Muscle of back (tissue), 13 donors: ENCODE measurements at places on chromosomes 2 and 18.
A peak's percentile ranks its signal among the peaks of the same experiment; 100 is the strongest.

DNA sequence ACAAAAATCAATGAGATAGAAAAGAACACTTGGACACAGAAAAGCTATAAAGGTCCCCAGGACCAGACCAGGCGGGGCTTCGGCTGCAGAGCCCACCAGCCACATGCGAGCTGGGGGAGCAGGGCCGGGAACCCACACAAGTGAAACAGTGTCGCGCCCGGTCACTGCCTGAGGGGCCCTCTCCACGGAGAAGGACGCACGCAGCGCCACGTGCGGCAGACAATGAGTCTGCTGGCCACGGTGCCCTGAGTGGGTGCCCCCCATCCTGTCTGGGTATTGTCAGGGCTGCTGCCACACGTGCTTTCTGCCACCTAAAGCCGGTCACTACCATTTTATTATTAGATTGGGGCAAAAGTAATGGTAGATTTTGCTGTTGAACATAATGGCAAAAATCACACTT lies 207.9 kb upstream of the HDAC4 start:
- no peak for DNase-seq

DNA sequence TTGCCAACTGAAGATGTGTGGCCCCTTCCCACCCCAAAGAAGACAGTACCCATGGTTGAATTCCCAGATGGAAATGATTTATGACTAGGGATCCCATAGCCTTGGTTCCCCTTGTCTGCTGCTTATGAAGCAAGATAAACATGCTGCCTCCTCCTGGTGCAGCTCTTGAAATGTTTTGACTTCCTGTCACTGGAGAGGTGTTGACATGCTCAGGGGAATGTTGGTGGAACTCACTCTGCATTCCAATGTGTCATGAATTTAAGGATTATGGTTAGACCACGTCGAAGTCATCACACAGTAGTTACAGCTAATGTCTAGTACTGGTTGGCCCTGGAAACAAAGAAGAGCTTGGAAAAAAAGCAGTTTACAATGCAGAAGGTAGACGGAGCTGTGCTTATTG lies 69.0 kb upstream of the FAM110C start:
- no peak for DNase-seq

GRCh38 chr2:80378-80777 lies 34.1 kb upstream of the FAM110C start:
- DNase-seq, result no peak

- DNase-seq, result no peak
Measured at GRCh38 chr2:10135296-10136089, 13.0 kb downstream of the RRM2 start.

- no peak for DNase-seq
Measured at GRCh38 chr2:119282996-119283511, 59.4 kb downstream of the STEAP3 start.

GRCh38 chr18:22088029-22088428 lies 81.4 kb upstream of the GATA6 start:
- no peak for DNase-seq

GRCh38 chr18:59180150-59180845 lies 39.7 kb upstream of the GRP start:
- peak; percentile 17 for DNase-seq

DNA sequence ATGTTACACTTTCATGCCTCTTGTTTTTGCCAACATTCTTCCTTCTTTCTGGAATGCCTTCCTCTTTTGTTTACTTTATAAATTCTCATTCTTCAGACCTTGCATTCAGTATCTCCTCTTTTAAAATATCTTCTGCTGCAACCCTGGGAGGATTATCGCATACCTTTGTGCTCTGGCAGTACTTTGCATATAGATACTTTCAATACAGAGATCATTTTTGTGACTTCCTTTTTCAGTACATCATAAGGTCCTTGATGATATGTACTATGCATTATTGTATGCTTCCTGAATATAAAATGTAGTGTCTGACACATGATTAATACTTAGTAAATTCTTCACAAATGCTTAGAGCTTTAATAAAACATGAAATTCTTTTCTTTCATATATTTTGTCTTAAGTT lies 538.7 kb downstream of the TRIB2 start:
- no peak for DNase-seq

DNA sequence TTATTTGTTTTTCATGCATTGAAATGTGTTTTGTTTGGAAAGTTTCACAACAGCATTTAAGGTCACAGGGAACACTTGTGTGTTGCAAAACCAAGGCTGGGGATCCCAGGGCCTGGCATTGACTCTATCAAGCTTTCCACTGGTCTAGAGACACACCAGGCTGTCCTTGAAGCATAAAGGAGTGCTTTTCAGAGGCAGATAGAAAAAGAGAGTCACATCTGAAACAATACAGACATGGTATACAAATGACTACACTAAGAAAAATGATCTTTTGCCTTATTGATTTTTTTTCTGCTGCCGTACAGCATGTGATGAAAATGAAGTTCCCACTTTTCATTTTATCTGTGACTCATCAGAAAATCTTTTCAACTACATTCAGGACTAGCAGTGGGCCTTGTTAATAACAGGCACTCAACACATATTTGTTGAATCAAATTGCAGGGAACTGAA lies 61.9 kb upstream of the ZCCHC2 start:
- DNase-seq, result no peak

DNA sequence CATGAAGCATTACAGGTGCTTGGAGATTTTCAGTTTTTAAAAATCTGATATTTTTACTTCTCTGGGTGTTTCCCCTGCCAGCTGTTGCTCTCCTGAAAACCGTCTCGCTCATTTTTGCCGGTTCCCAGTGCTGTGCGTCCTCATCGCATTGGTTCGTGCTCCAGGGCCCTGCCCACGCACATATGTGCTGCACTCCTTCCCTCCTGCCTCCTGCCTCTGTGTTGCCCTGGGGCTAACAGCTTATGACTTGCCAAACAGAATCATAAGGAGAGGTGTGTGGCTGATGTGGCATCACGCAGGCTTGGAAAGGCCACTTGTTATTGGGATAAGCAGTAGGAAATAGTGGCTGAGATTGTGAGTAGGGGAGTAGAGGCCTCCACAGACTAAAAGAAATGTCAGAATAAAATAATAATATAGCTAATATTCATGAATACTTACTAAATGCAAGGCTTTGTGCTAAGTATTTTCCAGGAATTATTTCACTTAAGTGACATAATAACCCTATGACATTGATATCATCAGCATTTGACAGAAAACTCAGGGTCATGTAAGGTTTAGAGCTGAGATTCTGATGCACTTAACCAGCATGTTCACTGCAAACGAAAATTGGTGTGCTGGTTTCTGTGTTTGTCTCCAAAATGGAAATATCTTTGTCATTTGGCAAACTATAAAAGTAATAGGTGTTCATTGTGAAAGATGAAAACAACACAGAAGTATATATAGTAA lies 53.5 kb downstream of the SLC4A1AP start:
- no peak for DNase-seq

GRCh38 chr2:1664698-1665097 lies 79.6 kb downstream of the PXDN start:
- DNase-seq, result no peak

GRCh38 chr2:23622966-23623675 lies 238.1 kb downstream of the KLHL29 start:
- peak; percentile 60 for DNase-seq

GRCh38 chr2:206693399-206694137 lies 24.6 kb downstream of the DYTN start:
- DNase-seq, result peak; percentile 61

DNA sequence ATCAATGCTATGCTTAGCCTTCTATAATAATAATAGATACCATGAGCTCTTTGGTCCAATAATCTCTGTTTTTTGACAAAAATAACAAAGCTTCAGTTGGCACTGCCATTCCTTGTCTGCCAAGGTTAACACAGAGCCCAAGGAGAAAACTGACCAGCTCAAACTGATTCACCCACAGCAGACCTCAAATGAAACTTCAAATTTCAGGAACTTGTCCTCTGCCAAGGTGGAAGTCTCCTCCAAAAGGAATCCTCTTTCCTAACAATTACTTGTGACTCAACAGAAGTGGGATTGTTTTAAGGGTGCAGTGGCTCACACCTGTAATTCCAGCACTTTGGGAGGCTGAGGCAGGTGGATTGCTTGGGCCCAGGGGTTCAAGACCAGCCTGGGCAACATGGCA lies 12.1 kb downstream of the AAK1 start:
- no peak for DNase-seq

DNA sequence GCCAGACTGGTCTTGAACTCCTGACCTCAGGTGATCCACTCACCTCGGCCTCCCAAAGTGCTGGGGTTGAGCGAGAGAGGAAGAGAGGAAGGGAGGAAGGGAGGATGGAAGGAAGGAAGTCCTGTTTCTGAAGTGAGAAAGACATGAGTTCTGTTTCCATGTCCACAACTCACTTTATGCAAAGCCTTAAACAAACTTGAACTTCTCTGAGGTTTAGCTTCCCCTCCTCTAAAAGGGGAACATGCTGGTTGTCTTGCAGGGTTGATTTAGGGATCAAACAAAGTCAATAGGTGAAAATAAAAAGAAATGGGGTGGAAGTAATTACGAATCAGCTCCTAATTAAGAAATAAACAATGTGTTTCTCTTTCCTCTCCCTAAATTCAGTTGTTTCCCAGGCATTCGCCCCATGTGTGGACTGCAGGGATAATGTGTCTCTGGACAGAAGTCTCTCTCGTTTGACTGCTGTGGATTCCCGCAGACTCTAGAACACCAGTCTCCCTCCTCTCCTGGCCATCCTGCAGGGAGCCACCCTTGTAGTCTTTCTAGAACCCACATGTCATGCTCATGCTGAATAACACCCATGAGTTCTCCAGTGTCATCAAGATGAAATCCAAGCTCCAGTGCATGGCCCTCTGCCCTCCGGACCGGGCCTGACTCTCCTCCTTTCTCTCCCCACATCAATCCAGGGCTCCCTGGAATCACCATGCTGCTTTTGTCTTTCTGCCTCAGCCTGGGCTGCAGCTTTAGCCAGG lies 229.3 kb upstream of the TRIB2 start:
- DNase-seq, result no peak

GRCh38 chr18:25186871-25187270 lies 165.1 kb downstream of the ZNF521 start:
- no peak for DNase-seq

DNA sequence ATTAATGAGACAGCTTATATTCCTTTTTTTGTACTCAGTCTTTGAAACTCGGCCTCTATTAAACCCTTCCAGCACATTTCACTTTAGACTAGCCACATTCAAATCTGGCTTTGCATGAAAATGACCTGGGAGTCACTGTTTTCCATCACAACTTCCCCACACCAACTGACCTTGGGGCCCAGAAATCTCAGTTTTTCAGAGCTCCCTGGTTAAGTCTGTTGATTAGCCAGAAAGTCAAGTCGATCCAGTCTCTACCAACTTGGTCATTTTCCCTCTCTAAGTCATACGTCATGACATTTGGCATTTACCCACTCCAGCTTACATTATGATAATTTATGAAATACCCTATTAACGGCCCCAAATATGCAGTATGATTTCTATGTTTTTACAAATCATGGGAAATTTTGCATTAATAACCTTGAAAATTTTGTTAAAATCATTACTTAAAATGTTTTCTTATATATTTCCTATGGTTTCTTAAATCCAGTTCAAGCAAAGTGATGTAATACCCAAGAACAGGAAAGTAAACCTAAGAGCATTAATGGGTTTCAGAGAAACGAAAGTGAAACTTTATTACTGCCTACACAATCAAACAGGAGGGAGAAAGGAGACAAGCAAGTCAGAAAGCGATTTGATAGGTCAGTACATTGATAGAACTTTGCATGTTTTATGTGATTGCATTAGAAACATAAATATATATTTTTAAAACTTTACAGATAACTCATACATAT lies 77.1 kb downstream of the SPATS2L start:
- DNase-seq, result peak; percentile 59

DNA sequence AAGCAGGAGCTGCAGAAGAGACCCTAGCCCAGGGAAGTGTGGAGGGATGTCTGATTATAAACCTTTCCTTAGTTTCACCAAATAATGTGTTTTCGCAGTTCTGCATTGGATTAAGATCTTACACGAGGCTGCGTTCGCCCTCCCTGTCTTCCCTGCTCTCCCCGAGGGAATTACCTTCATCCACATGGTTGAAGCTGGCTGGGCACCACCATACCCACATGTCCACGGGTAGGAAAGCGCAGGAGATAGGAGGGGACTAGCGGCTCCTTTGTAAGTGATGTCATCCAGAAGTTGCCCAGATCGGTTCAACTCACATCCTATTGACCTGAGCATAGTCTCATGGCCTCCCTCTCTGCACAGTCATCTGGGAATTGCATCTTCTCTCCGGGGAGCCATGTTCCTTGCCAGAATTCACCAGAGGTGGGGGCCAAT lies 1.1 kb downstream of the TTL start:
- DNase-seq, result no peak

DNA sequence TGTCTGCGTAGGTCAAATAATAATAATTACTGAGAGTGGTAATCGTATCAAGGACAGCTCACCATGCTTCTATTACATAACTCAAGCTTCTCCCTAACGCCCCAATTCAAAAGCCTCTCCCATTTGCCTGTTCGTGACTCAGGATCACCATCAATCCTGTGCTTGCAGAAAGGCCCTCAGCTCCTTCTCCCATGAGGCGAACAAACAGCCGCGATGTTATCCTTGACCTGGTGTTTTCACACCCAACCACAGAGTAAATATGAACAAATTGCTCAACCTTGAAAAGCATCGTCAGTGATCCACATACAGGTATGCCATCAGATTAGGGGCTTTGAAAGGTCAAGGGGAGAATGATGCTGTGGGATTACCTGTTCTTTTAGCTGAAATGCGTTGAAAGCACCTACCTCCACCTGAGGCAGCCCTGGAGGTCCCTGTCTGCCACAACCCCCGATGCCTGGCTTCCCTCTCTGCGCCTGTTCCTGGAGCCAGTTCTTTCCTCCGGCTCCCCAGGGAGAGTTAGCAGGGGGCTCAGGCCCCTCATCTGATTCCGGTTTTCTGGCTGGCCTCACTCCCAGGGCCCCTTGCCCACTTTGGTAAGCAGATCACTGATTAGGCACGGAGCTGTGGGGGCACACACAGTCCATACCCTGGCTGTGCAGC lies 39.1 kb upstream of the ODC1 start:
- DNase-seq, result no peak

DNA sequence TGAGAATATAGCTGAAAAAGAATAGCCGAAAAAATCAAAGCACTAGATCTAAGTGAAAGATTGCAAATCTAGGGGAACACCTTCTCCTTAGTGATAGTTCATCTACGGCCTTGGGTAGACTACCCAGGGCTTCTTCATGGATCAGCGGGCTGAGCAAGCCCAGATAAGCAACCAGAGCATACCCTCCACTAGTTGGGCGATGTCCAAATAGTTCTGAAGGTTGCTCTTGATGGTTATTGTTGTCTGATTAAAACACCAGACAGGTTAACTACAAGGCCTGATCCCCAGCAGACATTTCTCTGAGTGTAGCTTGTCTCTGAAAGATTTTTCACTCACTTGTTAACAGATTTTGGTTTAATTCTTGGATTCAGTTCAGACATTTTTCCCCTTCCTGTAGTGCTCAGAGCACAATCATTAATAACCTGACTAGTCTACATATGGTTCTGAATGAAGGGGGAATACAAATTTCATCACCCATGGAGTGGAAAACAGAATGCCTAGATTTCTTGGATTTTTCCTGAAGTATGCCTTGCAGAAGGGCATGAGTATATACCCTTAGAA lies 99.6 kb downstream of the BABAM2 start:
- DNase-seq, result no peak

- DNase-seq, result no peak
Measured at GRCh38 chr2:74702001-74702715, 48.1 kb downstream of the SEMA4F start.

- DNase-seq, result no peak
Measured at GRCh38 chr2:146037334-146037870, 1517.5 kb upstream of the ZEB2 start.
